IPS DF 19.7 (cell line): ENCODE measurements at places on chromosomes 2 and 18.
A peak's percentile ranks its signal among the peaks of the same experiment; 100 is the strongest.

DNA sequence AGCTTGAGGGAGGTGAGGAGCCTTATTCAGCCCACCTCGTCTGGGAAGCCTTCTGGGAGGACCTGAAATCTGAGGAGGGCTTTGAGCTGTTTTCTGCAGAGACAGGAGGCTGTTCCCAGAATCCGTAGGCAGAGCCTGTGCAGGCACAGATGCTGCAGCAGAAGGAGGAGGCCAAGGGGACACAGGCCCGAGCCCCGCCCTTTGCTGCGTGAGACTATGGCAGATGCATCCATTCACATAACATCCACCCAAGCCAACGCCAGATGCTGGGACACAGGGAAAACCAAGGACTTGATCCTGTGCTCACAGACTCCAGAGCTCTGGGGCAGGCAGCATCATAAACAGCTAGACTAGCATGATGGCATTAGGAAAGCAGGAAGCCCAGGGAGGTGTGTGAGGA is 98.2 kb downstream of the KCNF1 start:
- no peak for DNase-seq

DNA sequence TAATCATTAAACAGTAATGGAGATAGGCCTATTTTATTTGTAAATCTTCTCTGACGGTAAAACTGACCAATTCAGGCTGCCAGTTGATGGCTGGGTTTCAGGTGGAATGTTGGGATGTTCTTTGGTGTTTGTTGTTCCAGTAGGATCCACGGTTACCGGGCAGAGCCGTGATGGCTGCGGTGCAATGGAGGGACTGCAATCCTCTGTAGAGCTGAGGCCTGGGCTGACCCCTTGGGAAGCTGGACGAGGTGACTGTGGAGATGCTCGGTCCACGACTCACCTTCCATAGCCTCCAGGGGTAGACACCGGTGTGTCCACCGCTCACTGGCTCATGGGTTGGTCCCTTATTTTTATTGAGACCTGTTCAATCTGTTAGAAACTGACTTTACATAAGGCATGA is 42.5 kb downstream of the ZNF519 start:
- DNase-seq: no peak

DNA sequence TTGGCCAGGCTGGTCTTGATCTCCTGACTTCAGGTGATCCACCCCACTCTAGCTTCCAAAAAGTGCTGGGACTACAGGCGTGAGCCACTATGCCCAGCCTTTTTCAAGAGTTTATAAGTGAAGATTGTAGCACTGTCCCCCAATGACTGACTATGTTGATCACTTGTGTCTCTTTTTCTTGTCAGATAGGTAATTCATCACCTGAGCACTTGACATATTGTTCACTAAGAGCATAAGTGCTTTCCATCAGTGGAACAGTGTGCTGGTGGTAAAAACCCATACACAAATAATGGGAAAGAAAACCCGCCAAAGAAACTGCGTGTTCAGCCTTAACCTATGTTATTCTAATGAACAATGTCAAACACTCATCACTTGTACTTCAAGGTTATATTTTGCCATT is 414.4 kb upstream of the CDH7 start:
- DNase-seq: no peak

DNA sequence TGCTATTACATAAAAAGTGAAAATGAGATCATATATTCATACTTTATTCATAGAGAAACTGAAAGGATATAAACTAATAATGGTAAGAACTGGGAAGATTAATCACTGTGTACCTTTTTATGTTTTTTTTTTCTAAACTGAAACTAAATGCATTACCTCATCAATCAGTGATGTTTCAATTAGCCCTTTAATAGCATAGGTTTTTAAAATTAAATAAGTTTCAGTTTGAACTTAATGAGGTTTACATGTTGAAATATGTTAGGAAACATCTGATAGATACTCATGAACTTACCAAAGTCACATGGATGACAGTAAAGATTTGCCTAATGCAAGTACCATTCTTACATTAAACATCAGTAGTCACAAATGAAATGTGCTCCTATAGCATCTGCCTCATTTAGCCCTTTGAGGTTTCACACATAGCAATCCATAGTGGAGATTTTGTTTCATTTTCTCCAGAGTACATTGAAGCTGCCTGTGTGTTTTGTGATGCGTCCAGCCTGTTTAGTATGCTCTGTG is 8.9 kb downstream of the MAPRE2 start:
- no peak for DNase-seq

GRCh38 chr2:149160701-149161217 is 122.3 kb downstream of the LYPD6B start:
- no peak for DNase-seq

DNA sequence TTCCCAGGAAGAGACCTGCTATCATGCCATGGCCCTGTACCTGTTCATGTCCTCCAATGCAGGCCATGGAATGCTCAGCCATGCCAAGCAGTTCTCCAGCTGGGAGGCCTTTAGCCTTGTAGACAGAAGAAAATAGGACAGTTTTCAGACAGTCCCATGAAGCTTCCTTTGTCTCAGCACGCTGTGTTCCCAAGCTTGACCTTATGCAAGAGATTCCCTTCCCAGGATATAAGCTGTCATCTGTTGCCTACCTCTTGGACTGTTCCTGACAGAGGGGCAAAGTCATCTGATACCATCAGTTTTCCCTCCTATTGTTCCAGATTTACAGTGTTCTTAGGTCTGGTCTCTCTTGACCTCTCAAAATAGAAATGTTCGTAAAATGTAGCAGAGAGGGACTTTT is 96.6 kb upstream of the EML6 start:
- no peak for DNase-seq

DNA sequence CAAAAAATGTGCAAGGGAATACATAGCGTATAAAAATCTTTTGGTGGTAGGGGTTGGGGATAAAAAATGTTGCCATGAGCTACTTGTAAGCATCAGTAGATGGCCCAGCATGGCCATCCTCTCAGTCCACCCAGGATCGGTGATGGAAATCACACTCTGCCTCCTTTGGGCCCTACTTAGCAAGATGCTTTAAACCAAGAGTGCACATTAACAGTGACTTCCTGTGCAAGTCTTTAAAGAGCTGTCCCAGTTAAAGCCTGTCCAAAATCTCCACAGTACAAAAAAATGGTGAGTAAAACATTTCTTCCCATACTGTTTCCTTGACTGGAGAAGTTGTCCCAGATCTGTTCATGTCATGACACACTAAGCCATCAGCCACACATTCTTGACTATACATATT is 18.0 kb downstream of the ANKRD44 start:
- DNase-seq: no peak

DNA sequence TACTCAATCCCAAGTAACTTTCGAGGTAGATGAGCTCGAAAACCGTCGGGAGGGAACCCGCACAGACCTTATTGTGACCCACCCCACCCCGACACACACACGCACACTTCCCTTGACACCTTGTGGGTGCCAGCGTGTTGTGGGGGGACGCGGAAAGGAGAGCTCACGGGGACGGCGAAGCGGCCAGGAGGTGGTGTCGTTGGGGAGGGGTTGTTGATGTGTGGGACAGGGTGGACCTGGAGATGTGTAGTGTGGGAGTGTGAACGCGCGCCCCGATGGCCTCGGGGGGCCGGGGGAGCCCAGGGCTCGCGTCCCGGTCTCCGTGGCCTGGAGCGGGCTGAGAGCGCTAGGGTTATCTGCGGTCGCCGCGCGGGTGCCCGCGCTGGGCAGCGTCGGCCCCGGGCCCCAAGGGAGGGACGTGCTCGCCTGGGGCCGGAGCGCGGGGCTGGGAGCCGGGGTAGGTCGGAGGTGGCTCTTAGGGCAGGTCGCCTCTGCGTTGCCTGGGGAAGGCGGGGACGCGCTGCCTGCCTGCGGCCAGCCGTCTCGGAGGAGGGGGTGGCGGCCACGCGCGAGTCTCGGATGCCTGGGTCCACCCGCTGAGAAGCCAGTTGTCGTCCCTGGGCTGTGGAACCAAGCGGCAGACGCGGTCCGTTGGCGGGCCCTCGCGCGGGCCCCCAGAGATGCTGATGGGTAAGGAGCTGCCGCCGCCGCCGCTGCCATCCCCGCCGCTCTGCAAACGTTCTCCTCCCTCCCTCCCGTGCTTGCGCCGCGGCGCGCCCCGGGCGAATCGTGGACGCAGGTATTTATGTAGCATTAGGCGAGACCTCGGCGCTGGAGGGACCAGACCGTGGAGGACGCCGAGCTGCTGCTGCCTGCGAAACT is 1.6 kb downstream of the KLHL29 start:
- no peak for DNase-seq

- DNase-seq: no peak
Measured at GRCh38 chr2:56040834-56041233, 117.3 kb upstream of the EFEMP1 start.

DNA sequence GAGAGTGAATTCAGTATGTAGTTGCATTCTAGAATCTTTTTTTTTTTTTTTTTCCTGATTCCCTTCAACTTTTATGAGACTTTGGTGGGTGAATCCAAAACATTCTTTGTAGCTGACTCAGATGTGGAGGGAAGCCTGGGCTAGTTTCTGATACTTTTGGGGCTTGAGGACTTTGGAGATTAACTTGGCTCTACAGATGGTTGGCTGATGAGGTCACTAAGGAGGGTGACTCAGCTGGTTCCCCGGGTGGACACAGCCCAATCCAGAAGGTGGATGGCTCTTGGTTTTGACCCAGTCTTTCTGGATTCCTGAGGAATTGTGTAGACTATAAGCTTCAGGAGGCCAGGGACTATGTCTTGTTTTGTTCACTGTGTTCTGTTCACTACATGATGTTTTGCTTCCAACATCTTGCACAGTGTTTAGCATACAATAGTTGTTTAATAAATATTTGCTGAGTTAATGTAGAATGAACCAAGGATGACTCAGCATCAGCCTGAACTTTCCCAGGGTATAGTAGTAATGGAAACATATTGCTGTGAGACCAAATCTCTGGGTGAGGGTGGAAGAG is 30.5 kb downstream of the LAMA3 start:
- DNase-seq: peak; percentile 56

DNA sequence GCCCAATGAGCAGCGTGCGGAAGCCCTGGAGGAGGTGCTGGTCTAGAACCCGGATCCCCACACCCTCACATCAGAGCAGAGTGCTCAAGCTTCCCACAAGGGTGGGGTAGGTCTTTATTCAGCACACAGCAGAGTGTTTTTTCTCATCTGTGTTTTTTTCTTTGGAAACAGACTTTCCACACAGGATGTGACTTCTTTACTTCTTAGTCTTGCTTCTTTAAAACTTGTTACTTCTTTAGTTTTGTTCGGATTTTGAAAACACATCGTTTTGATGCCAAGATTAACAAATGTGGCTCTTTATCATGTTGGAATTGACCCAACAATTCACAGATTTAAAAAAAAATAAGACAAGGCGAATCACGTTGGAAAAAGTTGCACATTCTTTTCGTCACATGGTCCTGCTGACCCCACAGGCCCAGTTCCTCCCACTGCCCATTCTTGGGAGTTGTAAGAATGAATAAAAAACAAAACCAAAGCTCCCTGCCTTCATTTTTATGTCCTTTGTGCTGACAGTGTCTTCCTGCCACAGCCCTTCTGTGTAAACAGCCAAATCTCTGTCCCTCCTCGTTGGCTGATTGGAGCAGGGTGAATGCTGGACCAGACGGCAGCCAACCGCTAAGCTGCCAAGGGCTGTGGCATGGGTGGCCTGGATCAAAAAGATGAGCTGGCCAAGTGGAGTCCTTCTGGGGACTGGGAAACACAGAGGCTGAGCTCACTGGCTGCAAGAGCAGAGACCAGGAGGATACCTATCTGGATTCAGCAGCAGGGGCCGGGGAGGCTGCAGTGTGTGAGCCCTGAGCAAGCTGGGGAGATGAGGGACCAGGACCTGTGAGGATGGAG is 81.6 kb downstream of the TWIST2 start:
- DNase-seq: no peak

GRCh38 chr2:119114266-119114665 is 44.3 kb downstream of the C1QL2 start:
- no peak for DNase-seq

- no peak for DNase-seq
Measured at GRCh38 chr2:204986641-204987040, 441.4 kb downstream of the PARD3B start.
